ENCODE measurements at places on chromosomes 4 and X. TPM values are rescaled to one million over a fixed set of nuclear protein-coding genes. Genes with fewer than 3 reads are reported as not detected.

- H3K36me3 ChIP-seq = no peaks in the 10 kb centered on the region
- no peaks in the 10 kb centered on the region for H3K27me3 ChIP-seq
- 0 out of 2 replicates have a peak, but pooled peaks cover 8% of the 10 kb centered on the region for H3K4me1 ChIP-seq
- no peak overlapping the region for H3K4me3 ChIP-seq
Observed at GRCh38 chr4:151266497-151266896, 10.5 kb upstream of the PRSS48 start.

The GAGE12E gene
- not detected for total RNA-seq

DNA sequence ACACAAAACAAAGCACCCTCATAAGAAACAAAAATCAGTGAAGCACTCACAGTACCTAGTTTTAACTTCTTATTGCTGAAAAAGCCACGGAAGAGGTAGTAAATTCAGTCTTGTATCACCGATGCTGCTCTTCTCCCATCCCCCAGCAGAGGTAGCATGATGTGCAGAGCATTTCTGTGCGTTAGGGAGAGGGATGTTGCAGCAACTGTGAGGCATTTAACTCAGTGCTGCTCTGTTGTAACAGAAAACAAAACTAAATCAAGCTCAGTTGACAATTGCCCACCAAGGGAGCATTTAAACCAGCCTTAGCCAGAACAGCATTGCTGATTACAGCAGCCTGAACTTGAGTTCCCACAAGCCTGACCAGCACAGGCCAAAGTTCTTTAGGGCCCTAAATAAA lies 1279.7 kb upstream of the ADGRL3 start:
- H3K4me3 ChIP-seq = no peak overlapping the region
- no peak for DNase-seq
- no peaks in the 10 kb centered on the region for H3K36me3 ChIP-seq
- no peaks in the 10 kb centered on the region for H3K4me1 ChIP-seq
- H3K27me3 ChIP-seq = no peaks in the 10 kb centered on the region
- H3K27ac ChIP-seq = no peak overlapping the region

- H3K4me3 ChIP-seq = peak overlapping the region; percentile 89
- H3K27ac ChIP-seq = peak overlapping the region; percentile 84
- H3K36me3 ChIP-seq = no peaks in the 10 kb centered on the region
- peaks cover 16% of the 10 kb centered on the region for H3K4me1 ChIP-seq
- H3K27me3 ChIP-seq = no peaks in the 10 kb centered on the region
Observed at GRCh38 chr4:25913056-25913850, 767 bp upstream of the SMIM20 start.

- H3K4me1 ChIP-seq = no peaks in the 10 kb centered on the region
- no peaks in the 10 kb centered on the region for H3K36me3 ChIP-seq
- H3K27me3 ChIP-seq = 0 out of 2 replicates have a peak, but pooled peaks cover 17% of the 10 kb centered on the region
Observed at GRCh38 chr4:89253935-89254334, 53.7 kb downstream of the GPRIN3 start.

DNA sequence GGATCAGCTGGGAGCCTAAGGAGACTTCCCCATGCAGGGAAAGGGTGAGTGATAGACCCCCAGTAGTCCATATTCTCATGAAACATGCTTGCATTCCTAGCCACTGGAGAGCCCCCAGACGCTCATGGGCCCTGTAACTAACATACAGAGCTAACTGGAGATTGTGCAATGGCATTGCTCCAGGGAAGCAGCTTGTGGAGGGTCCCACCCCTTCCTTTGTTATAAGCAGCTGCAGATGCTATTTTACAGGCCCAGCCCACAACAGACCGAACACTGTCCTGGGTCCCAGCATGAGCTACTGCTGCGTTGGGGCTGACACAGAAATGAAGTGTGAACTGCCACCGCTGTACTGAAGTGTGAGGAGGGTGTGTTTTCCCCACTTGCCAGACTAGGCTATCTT lies 1465.7 kb upstream of the DIAPH2 start:
- no peaks in the 10 kb centered on the region for H3K27me3 ChIP-seq
- H3K27ac ChIP-seq = no peak overlapping the region
- H3K4me1 ChIP-seq = no peaks in the 10 kb centered on the region
- DNase-seq = no peak

DNA sequence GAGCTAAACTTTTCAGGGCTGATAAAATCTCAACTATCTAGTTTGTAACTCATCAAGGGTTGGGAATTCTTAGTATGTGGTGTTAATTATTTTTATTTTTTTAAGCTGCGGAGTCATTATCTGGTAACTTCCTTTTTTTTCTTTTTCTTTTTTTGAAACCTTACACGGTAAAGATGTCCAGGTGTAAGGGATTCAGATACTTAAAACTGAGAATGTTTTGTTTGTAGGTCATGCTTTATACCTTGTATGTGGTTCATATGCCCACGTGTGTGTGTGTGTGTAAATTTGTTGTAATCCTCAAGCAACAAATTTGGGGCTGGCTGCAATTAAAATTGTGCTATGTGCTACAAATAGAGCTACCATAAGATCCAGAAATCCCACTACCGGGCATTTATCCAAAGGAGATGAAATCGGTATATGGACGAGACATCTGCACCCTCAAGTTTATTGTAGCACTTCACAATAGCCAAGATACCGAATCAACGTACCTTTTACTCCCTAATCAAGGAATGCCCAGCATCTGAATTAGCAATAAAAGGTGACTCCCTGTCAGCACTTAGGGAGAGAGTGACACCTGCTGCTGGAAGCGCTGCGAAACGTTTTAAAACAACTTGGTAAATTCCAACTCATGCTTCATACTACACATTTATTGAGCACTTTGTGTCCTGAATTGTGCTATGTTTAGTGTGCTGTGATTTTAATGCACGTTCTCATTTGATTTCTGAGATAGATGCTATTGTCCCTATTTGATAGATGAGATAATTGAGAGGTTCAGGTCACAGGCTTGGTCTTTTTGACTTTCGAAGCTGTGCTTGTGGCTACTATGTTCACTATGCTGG lies 16.1 kb downstream of the MSMO1 start:
- H3K4me1 ChIP-seq = 0 out of 2 replicates have a peak, but pooled peaks cover 1% of the 10 kb centered on the region
- no peak overlapping the region for H3K27ac ChIP-seq
- H3K4me3 ChIP-seq = no peak overlapping the region
- H3K36me3 ChIP-seq = peaks cover 31% of the 10 kb centered on the region
- no peak for DNase-seq

The SMIM10 gene
- 3.8 TPM for total RNA-seq

Measured in GM23248 (cell line).